ENCODE measurements at places on chromosomes 16 and 17.

DNA sequence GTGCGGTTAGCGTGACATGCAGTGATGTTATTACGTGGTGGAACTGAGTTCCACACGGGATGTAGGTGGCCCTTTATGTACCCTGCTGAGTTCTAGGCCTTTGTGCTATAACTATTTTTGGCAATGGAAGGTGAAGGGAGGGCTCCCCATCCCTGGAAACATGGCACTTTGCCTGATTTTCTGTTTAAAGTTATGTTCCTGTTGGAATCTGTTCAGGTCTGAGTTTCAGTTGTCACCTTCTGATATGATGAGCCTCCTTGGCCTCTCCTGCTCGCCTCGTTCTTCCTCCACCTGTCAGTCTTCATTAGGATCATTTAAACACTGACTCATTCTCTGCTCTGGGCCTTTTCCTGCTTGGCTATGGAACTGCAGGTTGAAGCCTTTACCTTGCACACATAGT is 200.6 kb downstream of the FTO start:
- no peak overlapping the region for H3K4me3 ChIP-seq
- peaks cover 3% of the 10 kb centered on the region for H3K27me3 ChIP-seq
- peak overlapping the region; percentile 24 for H3K27ac ChIP-seq
- peaks cover 4% of the 10 kb centered on the region for H3K4me1 ChIP-seq

- H3K36me3 ChIP-seq: peaks cover 49% of the 10 kb centered on the region
- DNase-seq: no peak
- no peaks in the 10 kb centered on the region for H3K27me3 ChIP-seq
- peak overlapping the region; percentile 82 for H3K27ac ChIP-seq
- peak overlapping the region; percentile 99 for H3K4me3 ChIP-seq
These were observed 1.7 kb upstream of the DVL2 start for GRCh38 chr17:7235693-7236665.

- no peaks in the 10 kb centered on the region for H3K36me3 ChIP-seq
- H3K4me1 ChIP-seq: no peaks in the 10 kb centered on the region
- H3K27me3 ChIP-seq: peaks cover 45% of the 10 kb centered on the region
- no peak overlapping the region for H3K4me3 ChIP-seq
These were observed 354.9 kb upstream of the ASIC2 start for GRCh38 chr17:33647956-33648355.

DNA sequence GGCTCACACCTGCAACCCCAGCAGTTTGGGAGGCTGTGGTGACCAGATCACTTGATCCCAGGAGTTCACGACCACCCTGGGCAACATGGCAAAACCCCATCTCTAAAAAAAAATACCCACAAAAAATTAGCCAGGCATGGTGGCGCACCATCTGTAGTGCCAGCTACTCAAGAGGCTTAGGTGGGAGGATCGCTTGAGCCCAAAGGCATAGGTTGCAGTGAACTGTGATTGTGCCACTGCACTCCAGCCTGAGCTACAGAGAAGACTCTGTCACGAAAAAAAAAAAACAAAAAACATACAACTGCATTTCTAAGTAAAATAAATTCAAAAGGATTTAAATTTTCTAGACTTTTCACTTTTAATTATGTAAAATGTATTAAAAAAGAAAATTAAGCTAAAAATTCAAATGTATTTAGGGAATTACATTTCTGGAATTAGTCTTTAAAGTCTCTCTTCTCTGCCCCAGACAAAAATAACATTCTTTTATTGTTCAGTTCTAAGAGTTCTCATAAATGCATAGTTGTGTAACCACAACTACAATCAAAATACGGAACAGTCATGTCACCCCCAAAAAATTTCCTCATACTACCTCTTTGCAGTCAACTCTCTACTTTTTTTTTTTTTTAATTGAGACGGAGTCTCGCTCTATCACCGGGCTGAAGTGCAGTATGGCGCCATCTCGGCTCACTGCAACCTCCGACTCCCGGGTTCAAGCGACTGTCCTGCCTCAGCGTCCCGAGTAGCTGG is 14.1 kb downstream of the FAM222B start:
- no peak overlapping the region for H3K27ac ChIP-seq
- H3K27me3 ChIP-seq: no peaks in the 10 kb centered on the region

GRCh38 chr17:27496971-27497370 is 40.7 kb downstream of the KSR1 start:
- peaks cover 5% of the 10 kb centered on the region for H3K27me3 ChIP-seq
- peaks cover 64% of the 10 kb centered on the region for H3K4me1 ChIP-seq
- H3K4me3 ChIP-seq: peak overlapping the region; percentile 19

GRCh38 chr16:65071433-65072311 is 50.2 kb downstream of the CDH11 start:
- H3K27me3 ChIP-seq: no peaks in the 10 kb centered on the region
- H3K4me3 ChIP-seq: no peak overlapping the region
- no peak for DNase-seq
- H3K4me1 ChIP-seq: peaks cover 83% of the 10 kb centered on the region
- peak overlapping the region; percentile 95 for H3K27ac ChIP-seq

DNA sequence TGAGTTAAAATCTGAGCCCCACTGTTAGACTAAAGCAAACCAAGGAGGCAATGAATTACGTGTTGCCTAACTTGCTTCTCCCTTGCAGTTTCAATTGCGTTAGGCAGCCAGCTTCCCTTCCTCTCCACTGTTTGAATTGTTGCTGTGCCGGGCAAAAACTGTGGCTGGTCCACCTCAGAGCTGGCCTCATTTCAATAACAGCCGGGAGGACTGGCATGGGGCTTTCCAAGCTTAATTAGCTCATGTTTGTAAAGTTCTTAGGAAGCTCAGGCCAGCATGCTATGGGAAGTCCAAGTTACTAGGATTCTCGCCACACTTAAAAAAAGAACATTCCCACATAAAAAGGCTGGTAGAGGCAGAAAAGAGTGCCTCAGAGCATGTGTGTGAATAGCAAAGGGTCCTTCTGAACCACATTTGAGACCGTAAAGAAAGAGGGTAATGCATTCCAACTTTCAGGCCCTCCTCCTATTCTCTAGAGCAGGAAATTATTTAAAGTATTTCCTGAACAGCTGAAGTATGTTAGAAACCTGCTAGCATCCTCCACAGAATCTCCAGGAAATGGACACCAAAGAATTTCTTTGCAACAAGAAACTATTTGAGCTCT is 79.0 kb upstream of the SMURF2 start:
- H3K36me3 ChIP-seq: no peaks in the 10 kb centered on the region
- no peak overlapping the region for H3K4me3 ChIP-seq
- H3K27ac ChIP-seq: no peak overlapping the region

GRCh38 chr17:17564896-17565295 is 26.6 kb downstream of the PEMT start:
- no peaks in the 10 kb centered on the region for H3K36me3 ChIP-seq
- no peak for DNase-seq
- peaks cover 31% of the 10 kb centered on the region for H3K4me1 ChIP-seq
- H3K27ac ChIP-seq: peak overlapping the region; percentile 78

DNA sequence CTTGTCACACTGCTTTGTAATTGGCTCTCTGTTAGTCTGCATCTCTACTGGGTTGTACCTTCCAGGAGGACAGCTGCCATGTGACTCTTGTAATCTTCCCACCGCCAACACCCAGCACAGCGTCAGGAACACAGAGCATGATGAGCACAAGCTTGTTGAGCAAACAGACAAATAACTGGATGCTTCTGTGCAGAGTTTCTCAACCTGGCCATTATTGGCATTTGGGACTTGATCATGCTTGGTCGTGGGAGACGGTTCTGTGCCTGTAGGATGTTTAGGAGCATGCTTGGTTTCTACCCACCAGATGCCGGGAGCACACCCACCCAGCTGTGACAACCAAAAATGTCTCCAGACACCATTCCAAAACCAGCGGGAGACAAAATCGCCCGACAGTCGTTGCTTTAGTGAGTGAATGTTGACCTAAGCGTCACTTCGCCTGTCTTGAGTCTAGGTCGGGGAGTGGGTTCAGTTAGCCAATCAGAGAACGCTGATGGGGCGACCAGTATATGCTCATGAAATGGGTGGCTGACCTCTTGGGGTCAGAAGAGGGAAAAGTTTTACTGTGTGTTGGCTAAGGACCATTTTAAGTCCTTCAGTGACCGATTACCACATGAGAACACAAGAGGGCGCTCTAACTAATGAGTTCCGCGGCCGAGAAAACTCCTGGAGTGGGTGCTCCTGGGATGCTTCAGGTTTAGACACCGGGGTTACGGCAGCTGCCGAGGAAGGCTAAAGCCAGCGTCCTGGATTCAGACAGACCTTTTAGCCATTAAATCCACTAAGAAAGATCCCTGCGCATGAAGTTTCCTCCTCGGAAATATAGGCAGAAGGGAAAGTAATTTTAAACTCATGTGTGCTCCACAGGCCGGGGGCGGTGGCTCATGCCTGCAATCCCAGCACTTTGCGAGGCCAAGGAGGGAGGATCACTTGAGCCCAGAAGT is 57.8 kb upstream of the TEX2 start:
- no peak overlapping the region for H3K4me3 ChIP-seq
- H3K27me3 ChIP-seq: peaks cover 6% of the 10 kb centered on the region
- peak; percentile 56 for DNase-seq
- H3K27ac ChIP-seq: no peak overlapping the region
- peaks cover 18% of the 10 kb centered on the region for H3K4me1 ChIP-seq

- no peak overlapping the region for H3K4me3 ChIP-seq
- H3K36me3 ChIP-seq: peaks cover 41% of the 10 kb centered on the region
- H3K4me1 ChIP-seq: peaks cover 77% of the 10 kb centered on the region
- no peak for DNase-seq
- no peak overlapping the region for H3K27ac ChIP-seq
These were observed 16.0 kb downstream of the TRIM25 start for GRCh38 chr17:56897646-56898424.

- no peak for DNase-seq
- no peaks in the 10 kb centered on the region for H3K27me3 ChIP-seq
- no peak overlapping the region for H3K27ac ChIP-seq
- no peak overlapping the region for H3K4me3 ChIP-seq
- peaks cover 20% of the 10 kb centered on the region for H3K36me3 ChIP-seq
These were observed 48.7 kb downstream of the TENT4B start for GRCh38 chr16:50201787-50202186.

DNA sequence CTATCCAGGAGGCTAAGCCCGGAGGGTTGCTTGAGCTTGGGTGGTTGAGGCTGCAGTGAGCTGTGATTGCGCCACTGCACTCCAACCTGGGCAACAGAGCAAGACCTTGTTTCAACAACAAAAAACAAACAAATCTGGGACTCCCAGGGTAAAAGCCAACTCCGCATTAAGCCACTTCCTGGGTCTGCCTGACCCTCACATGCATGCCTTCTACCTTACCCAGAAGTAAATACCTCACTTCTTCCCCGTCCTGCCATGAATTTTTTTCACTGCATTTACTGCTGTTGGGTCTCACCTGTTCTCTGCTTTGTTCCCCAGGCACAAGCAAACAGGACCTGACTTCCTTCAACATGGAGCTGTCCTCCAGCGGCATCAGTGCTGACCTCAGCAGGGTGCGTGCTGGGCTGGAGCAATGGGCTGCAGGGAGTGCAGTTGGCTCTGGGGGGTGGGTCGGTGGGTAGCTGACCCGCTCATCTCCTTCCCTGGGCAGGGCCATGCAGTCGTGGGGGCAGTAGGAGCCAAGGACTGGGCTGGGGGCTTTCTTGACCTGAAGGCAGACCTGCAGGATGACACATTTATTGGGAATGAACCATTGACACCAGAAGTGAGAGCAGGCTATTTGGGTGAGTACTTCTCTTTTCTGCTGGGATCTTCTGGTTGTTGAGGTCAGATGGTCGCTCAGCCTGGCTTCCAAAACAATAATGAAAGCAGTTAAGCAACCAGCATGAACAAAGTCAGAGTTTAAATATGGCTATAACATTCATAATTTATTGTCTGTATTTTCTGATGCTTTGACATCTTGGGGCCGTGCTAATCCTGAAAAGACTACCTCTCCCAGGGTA is 16.4 kb downstream of the ITGAL start:
- H3K27ac ChIP-seq: peak overlapping the region; percentile 39
- no peak for DNase-seq
- H3K4me1 ChIP-seq: peaks cover 21% of the 10 kb centered on the region
- no peak overlapping the region for H3K4me3 ChIP-seq
- no peaks in the 10 kb centered on the region for H3K36me3 ChIP-seq
- peaks cover 34% of the 10 kb centered on the region for H3K27me3 ChIP-seq

DNA sequence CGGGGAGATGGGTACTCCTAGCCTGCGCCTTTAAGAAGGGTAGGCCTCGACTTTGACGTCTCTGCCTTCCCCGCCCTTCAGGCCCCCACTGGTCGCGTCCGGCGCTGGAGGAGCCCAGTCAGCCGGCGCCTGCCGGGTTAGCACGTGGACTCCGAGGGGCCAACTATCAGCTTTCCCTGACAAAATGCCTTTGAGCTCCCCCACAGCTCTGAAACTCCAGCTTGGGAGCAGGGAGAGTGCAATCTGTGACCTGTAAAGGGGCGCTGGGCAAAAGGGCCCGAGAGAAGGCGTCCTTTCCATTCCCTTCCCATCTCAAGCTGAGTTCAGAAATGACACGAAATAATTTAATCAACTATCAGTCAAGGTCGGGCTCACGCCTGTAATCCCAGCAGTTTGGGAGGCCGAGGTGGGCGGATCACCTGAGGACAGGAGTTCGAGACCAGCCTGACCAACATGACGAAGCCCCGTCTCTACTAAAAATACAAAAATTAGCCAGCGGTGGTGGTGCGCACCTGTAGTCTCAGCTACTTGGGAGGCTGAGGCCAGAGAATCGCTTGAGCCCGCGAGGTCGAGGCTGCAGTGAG is 2.3 kb upstream of the SLC25A39 start:
- H3K27ac ChIP-seq: no peak overlapping the region
- DNase-seq: peak; percentile 89
- H3K4me1 ChIP-seq: peaks cover 13% of the 10 kb centered on the region
- H3K4me3 ChIP-seq: no peak overlapping the region

DNA sequence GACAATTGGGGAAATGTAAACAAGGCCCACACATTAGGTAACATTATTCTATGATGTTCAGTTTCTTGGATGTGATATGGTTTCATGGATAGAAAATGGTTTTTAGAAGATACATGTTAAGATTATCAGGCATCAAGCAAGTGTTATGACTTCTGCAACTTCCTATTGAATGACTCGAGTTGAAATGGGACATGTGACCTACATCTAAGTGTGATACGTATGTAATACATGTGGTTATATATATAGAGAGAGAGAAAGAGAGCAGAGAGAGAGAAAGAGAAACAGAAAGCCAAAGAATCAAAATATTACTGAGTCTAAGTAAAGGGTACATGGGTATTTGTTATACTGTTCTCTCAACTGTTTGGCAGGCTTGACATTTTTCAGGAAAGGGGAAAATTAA is 1.7 kb downstream of the TMEM170A start:
- DNase-seq: no peak
- peak overlapping the region; percentile 97 for H3K4me3 ChIP-seq
- H3K27me3 ChIP-seq: peaks cover 4% of the 10 kb centered on the region
- H3K4me1 ChIP-seq: peaks cover 43% of the 10 kb centered on the region

GRCh38 chr17:55330344-55330933 is 65.7 kb downstream of the HLF start:
- H3K4me1 ChIP-seq: peaks cover 18% of the 10 kb centered on the region
- no peak for DNase-seq
- H3K27ac ChIP-seq: no peak overlapping the region

Data from nephron progenitor cell (in vitro differentiated cells).